ENCODE measurements at places on chromosomes 3 and 15. TPM values are rescaled to one million over a fixed set of nuclear protein-coding genes. Genes with fewer than 3 reads are reported as not detected.

Gene TM4SF18
- not detected for total RNA-seq

Gene HEXA
- 64.1 TPM for total RNA-seq

Gene SH2D7
- total RNA-seq: not detected

Gene CCR3
- total RNA-seq: not detected

Gene LRRC57
- total RNA-seq: 20.0 TPM

Gene MGLL
- total RNA-seq: 54.9 TPM

GRCh38 chr3:29454161-29454611 lies 173.3 kb downstream of the RBMS3 start:
- DNase-seq: peak; percentile 91

- DNase-seq: no peak
Observed at GRCh38 chr15:43187544-43188155, 2.4 kb downstream of the CCNDBP1 start.

GRCh38 chr3:150830094-150830681 lies 67.2 kb upstream of the SIAH2 start:
- no peak for DNase-seq

DNA sequence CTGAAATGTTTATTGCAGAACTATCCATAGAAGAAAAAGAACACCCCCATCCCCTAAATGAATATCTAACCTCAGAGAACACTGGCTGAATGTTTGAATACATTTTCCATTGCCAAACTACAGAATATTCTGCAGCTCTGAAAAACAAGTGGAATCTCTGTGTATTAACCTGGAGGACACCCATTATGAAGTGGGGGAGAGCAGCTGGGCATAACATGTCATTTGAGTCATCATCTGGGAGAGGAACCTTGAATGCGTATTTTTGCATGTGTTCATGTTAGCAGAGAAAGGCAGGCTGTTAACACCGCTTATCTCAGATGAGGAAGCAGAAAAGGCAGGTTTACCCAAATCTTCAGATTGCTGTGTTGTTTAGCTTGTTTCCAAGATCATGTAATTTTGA lies 31.5 kb downstream of the ESYT3 start:
- DNase-seq: no peak
